M059J (cell line): ENCODE measurements at places on chromosomes 11 and 22. TPM values are rescaled to one million over a fixed set of nuclear protein-coding genes. Genes with fewer than 3 reads are reported as not detected.

The TBX1 gene
- total RNA-seq: 0.10 TPM in 1 of 2 replicates, not detected in the other

The ACCS gene
- total RNA-seq: 0.39 and 2.3 TPM in 2 replicates

The KRTAP5-10 gene
- not detected in 2 replicates for total RNA-seq

- peak; percentile 89 for DNase-seq
Measured at GRCh38 chr11:9758637-9759518, 95.0 kb downstream of the SWAP70 start.

DNA sequence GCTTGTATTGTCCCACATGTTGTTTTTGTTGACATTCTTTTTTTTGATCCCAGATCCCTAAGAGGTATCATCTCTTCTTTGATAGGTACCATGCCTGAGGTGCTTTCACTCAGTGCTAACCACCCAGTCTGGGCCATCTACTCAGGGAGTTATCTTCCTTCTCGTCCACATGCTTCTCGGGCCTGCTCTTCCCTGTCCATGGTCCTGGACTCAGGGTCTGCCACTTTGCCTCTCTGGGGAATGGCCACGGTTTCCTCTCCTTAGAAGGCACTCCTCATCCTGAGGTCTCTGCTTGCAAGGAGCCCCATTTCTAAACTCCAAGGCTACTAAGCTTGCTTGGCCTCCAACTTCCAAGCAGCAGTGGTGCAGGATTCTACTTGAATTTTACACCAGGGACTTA is 227.0 kb upstream of the NCAM1 start:
- DNase-seq: peak; percentile 16

GRCh38 chr11:27213232-27213660 is 149.8 kb downstream of the CCDC34 start:
- DNase-seq: peak; percentile 97

DNA sequence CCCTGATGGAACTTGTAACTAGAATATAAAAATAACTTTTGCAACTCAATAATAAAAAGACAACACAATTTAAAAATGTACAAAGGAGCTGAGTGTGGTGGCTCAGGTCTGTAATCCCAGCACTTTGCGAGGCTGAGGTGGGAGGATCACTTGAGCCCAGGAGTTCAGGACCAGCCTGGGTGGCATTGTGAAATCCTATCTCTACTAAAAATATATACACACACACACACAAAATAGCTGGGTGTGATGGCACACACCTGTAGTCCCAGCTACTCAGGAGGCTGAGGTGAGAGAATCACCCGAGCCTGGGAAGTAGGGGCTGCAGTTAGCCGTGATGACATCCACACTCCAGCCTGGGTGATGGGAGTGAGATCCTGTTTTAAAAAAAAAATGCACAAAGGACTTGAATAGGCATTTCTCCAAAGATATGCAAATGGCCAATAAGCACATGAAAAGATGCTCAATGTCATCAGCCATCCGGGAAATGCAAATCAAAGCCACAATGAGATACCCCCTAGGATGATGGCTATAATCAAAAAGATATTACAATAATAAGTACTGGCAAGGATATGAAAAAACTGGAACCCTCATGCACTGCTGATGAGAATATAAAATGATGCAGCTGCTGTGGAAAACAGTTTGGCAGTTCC is 59.8 kb upstream of the SEPTIN5 start:
- no peak for DNase-seq

DNA sequence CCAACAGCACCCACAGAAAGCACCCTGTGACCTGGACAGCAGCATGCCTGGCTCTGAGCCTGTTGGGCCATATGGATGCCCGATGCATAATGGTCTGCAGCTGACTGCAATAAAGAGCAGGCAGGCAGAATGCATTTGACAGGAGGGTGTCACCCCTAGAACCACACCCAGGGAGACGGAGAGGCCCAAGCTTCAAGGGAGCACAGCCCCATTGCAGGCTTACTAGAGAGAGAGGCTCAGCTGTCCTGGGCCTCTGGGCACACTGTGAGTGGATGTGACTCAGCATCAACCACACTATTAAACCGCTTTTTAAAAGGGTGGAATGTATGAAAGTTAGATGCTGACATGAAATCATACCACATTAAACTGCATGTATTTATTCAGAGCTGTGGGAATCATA is 365.3 kb downstream of the CTTN start:
- DNase-seq: peak; percentile 32

- no peak for DNase-seq
Measured at GRCh38 chr11:76677458-76677765, 6.9 kb upstream of the LRRC32 start.

- no peak for DNase-seq
Measured at GRCh38 chr11:61154528-61154927, 6.7 kb downstream of the VPS37C start.
